ENCODE measurements at places on chromosomes 16 and 17.
A peak's percentile ranks its signal among the peaks of the same experiment; 100 is the strongest.

- DNase-seq: peak; percentile 74
Observed at GRCh38 chr16:87661561-87661960, 59.3 kb downstream of the JPH3 start.

GRCh38 chr16:58128711-58129096 is 477 bp downstream of the CFAP20 start:
- DNase-seq: no peak

- DNase-seq: no peak
Observed at GRCh38 chr16:10652730-10653590, 41.8 kb downstream of the TEKT5 start.

DNA sequence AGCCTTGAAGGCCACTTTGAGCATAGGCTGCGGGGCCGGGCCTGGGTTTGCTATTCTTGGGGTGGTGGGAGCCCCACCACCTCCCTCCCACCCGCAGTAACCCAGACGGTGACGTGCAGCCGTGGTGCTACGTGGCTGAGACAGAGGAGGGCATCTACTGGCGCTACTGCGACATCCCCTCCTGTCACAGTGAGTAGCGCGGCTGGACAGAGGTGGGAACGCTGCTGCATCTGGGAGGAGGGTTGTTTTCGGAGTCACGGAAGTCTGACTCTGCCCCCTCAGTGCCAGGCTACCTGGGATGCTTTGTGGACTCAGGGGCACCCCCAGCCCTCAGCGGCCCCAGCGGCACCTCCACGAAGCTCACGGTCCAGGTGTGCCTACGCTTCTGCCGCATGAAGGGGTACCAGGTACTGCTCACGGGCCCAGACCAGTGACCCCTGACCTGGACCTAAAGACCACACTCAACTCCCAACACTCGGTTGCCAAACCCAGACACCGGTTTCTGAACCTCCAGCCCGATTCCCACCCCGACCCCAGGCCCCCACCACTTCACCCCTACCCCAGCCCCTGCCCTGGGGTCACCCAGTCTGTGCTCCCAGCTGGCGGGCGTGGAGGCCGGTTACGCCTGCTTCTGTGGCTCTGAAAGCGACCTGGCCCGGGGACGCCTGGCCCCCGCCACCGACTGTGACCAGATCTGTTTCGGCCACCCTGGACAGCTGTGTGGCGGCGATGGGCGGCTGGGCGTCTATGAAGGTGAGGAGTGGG is 2.1 kb downstream of the KREMEN2 start:
- no peak for DNase-seq

- DNase-seq: no peak
Observed at GRCh38 chr16:85720302-85720637, 30.6 kb downstream of the C16orf74 start.

- DNase-seq: no peak
Observed at GRCh38 chr17:9987779-9988585, 82.9 kb upstream of the RCVRN start.

DNA sequence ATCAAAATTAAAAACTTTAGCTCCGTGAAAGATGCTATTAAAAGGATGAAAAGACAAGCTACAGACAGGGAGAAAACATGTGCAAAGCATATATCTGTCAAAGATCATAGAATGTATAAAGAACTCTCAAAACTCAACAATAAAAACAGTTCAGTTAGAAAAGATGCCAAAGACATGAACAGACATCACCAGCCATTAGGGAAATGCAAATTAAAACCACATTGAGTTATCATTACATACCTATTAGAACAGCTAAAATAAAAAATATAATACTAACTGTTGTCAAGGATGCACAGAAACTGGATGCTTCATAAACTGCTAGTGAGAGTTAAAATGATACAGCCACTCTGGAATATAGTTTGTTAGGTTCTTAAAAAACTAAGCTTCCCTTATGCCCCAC is 58.8 kb downstream of the NFATC3 start:
- no peak for DNase-seq

DNA sequence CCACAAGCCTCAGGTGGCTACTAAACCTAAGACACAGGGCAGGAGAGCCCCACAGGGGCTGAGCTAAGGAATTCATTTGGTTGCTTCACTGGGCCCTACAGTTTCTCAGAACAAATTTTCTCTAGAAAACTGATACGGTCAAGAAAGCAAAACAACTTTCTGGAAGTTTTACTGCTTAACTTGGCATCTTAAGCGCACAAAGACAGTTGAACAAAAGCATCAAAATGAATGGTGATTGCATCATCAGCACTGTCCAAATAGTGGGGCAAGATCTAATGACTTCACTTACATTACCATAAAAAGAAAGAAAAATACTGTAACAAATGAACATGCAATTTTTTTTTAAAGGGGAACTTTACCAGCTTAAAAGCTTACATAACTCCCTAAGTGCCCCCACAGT is 47.6 kb downstream of the XPO6 start:
- no peak for DNase-seq

GRCh38 chr16:53622315-53622714 is 81.3 kb downstream of the RPGRIP1L start:
- no peak for DNase-seq

- no peak for DNase-seq
Observed at GRCh38 chr17:65071861-65072260, 15.3 kb upstream of the GNA13 start.

- no peak for DNase-seq
Observed at GRCh38 chr17:45222996-45223538, 1.4 kb downstream of the FMNL1 start.

DNA sequence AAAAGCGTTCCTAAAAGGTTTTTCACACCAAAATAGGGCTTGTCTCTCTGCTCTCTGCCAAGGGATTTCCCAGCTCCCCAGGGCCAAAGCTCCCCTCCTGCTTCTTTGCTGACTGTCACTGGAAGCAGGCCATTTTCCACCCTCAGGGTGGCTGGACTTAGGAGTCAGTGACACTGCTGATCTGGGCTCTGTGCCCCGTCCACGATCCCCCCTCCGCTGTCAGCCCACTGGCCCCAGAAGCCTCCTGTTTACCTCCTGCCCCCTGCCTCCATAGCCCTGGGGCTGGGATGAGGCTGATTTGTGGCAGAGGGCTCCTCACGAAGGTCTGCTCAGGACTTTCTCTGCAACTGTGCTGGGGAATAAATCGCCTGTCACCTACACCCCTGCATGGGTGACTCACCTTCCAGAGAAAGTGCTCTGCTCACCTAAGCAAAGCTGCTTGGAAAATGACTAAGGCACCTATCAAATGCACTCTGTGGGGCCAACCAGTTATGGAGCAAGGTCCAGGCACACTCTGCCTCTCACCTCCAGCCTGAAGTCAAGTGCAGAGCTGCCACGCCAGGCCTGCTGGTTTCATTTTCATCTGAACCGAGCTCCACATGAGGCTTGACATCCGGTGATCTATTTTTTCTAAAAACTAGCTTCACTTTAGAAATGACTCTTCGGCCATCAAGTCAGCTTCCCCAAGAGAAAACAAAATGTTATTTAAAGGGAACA is 4.9 kb downstream of the MAP3K14 start:
- DNase-seq: peak; percentile 41

GRCh38 chr16:4556112-4556511 is at the start of gene C16orf96:
C16orf96 (plus strand) TSS chr16:4556340; CDS start chr16:4556490, 150 bp downstream.
- no peak for DNase-seq

DNA sequence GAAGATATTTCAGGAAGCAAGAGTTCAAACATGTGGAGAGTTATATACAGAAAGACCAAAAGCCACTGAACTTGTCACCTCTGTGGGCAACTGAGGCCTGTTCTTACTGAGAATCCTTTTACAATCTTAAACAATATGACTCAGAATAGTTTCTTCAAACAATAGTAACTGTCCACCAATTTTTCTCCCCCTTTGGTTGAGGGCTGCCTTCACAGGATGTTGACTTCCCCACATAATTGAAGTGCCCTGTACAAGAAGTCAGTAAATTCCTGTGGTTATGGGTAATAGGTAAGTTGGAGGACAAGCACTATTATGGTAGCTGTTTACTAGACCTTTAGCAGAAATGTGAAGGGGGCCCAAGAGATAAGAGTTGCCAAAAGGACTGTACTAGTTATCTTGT is 215.8 kb downstream of the CDH8 start:
- DNase-seq: no peak

GRCh38 chr16:13805951-13806350 is 114.0 kb upstream of the ERCC4 start:
- DNase-seq: no peak

DNA sequence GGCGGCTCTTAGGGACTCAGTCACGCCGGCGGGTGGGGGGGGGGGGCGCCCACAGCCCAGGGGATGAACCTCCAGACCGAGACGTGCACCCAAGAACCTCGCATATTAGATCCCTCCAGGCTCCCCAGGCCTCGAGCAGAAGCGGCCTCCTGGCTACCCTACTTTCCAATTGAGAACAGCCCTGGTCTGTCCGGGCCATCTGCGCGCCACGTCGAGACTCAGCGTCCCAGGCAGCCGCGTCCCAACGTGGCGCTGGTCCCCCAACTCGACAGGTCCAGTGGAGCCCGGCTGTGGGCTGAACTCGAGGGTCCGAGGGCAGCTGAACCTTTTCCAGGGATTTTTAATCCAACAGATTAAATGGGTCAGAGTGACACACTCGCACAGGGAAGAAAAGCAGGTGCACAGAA is 2.3 kb upstream of the IRX3 start:
- DNase-seq: no peak

DNA sequence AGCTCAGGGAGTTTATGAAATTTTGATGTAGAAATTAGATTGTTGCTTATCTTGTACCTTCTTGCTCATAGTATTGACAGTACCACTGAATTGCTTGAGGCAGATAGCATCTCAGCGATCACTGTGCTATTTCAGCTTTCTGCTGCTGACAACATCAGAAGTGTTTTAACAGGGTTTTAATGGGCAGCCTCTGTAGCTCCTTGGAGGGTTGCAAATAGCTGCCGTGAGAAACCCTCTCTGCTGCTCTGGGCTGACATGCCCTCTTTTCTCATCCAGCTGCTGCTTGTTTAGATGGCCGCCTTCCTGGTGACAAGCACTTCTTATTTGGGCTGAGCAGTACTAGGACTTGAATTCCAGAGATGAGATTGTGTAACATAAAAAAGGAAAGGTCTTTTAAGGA is 180.2 kb upstream of the TBX2 start:
- no peak for DNase-seq

GRCh38 chr17:80107231-80108021 is 6.0 kb downstream of the GAA start:
- no peak for DNase-seq

- no peak for DNase-seq
Observed at GRCh38 chr17:70074956-70075355, at the start of gene KCNJ16. KCNJ16 (plus strand) TSS chr17:70075225; CDS start chr17:70132088, 56,863 bp downstream.

DNA sequence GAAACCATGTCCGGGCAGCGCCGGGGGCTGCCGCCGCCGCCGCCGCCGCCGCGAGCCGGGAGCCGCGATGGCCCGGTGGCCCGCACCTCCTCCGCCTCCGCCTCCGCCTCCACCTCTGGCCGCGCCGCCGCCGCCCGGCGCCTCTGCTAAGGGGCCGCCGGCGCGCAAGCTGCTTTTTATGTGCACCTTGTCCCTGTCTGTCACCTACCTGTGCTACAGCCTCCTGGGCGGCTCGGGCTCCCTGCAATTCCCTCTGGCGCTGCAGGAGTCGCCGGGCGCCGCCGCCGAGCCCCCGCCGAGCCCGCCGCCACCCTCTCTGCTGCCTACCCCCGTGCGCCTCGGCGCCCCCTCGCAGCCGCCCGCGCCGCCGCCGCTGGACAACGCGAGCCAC is 587 bp downstream of the HS3ST4 start:
- DNase-seq: no peak

DNA sequence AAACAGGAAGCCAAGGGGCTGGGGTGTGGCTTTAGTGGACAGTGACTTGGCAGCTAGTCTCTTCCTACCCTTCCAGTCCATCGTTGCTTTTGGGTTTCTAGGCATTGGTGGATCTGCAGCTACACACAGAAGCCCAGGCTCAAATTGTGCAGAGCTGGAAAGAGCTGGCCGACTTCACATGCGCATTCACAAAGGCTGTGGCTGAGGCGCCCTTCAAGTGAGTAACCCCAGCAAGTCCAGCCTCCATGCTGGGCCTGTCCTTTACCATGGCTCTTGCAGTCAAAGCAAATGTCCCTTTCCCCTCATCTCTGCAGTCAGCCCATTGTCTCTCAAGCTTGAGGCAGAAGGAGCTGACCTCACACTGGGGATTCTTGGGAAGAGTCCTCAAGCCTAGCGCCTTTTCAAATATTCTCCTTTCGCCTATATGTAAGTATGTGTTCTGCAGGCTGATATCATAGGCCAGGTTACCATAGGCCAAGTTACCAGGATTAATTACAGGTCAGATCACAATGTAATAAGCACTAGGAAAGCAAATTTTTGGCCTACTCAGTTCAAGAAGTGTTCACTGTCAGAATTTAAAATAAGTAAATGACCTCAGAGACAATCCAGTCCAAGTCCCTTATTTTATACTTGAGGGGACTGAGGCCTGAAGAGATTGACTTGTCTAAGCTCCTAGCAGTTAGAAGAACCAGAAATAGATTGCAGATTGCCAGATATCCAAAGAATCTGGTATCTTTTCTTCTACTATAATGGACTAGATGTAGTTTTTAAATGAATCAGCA is 6.5 kb downstream of the EME1 start:
- DNase-seq: no peak

DNA sequence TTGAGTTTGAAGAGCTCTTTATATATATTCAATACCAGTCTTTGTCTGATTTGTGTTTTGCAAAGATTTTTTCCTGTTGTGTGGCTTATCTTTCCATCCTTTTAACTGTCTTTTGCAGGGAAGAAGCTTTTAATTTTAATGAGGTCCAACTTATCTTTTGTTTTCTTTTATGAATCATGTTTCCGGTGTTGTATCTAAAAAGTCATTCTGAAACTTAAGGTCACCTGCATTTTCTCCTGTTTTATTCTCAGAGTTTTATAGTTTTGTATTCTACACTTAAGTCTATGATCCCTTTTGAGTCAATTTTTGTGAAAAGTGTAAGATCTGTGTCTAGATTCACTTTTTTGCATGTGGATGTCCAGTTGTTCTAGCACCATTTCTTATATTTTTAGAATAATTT is 24.6 kb upstream of the COX10 start:
- DNase-seq: no peak

DNA sequence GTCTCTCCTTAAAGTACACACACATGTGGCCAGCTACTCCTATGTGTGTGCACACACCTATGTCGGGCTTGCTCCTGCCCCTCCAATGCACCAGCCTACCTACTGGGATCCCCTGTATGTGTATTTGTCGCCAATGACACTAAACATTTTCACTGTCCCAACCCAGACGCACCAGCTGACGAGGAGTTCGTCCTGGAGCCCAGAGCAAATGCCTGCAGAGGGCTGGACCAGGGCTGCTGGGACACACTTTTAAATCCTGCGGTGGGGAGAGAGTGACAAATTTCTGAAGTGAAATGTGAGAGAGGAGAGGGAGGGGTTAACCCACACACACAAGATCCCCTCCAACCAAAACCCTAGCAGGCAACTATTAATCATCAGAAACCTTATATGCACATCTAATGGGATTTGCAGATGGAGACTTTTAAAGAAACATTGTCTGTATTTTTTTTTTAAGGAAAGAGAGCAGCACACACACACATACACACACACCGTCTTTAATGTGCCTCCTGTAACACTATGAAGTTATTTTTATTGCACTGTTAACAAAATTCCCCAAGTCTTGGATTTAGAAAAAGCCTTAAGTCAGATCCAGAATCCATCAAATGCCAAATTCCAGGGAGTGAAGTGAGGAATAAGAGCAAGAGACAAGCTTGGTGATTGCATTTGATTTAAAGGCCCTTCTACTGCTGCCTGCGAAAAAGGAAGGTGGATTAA is at the start of gene MEOX1:
Gene MEOX1, minus strand, starts transcription at position 224 of the 714 bp plus-strand sequence. CDS start 388 bp downstream, outside the sequence.
- no peak for DNase-seq

- no peak for DNase-seq
Observed at GRCh38 chr17:29155966-29156338, 24.2 kb downstream of the MYO18A start.

- DNase-seq: no peak
Observed at GRCh38 chr17:38681096-38681495, 6.3 kb upstream of the EPOP start.

GRCh38 chr17:7946441-7946840 is 14.4 kb downstream of the CNTROB start:
- DNase-seq: no peak

Data from KG1 (cell line).